DMS79 treated with DMSO at 0.1 percent for 48 hours (cell line): ENCODE measurements at places on chromosomes 4 and X.

DNA sequence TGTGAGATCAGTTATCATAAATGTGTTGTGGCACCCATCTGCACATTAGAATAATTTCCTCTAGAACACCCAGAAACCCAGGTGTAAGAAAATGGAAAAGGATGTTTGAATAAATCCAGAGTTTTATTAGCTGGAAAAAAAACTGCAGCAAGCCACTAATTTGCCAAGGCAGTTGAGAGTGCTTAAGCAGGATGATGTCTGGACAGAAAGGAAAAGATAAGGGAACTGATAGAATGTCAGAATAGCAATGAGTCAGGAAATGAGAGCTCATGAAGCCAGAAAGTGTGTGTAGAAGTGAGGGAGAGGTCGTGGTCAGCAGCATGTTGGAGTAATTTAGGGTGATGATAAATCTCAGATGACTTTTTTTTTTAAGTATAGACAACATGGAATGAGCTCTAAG is 15.2 kb upstream of the NEUROG2 start:
- no peak for DNase-seq

- DNase-seq: no peak
These were observed 16.5 kb downstream of the UTP3 start for GRCh38 chr4:70704931-70705182.

- DNase-seq: no peak
These were observed 22.1 kb upstream of the SCOC start for GRCh38 chr4:140351093-140352075.

GRCh38 chr4:42280327-42281095 is 116.8 kb upstream of the SHISA3 start:
- no peak for DNase-seq

DNA sequence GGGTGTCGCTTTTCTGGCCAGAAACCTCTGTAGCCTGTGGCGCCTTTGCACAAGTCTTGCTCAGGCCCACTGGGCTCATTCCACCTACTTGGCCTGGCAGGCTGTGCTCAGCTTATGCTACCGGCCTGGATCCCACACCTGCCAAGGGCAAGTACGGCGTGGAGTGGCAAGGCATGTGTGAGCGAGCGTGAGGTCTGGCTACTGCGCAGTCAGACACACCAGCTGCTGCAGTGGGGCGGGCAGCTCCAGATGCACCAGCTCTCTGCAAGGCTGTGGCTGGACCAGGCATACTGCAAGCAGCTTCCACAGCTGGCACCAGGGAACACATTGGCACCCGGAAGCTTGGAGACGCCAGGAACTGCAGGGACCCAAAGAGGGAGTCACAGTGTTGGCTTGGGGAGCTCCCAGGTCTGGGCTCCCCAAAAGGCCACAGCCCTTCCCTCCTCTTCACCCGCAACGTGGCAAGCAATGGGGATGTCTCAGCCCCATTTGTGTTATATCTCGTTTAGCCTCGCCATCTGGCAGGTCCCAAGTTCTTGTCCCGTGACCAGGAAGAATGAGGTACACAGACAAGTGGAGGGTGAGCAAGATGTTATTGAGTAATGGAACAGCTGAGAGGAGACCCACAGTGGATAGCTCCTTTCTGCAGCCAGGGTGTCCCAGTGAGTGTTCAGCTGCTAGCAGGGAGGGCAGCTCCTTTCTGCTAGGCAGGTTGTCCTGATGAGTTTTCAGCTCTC is 3.8 kb upstream of the FBXW7 start:
- no peak for DNase-seq

- no peak for DNase-seq
These were observed 1471.8 kb downstream of the PCDH7 start for GRCh38 chr4:32191961-32192360.

DNA sequence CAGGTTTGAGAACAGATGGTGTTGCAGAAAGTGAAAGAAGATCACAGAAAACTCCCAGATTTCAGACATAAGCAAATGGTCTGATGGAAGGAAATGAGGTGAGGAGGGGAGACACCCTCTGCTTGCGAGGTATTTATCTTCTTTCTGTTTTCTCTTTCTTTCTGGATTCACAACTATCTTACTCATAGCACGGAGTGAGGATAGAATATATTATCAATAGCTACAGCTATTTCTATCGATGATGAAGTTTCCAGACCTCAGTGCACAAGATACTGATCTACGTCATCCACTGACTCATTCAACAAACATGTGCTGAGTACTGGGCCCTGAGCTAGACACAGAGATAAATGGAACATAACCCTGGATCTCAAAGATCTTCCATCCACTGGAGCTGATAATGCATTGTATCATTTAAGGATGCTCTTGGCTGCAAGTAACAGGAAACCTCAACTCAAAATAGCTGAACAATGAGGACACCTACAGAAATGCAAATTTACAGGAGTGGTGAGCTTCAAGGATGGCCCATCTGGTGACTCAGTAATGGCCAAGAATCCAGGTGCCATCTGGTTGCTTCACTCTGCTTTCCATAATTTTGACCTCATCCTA is 21.2 kb downstream of the SLC2A9 start:
- no peak for DNase-seq
